Ecto neural progenitor cell (in vitro differentiated cells): ENCODE measurements at places on chromosomes 13 and 19.

- no peak for DNase-seq
These were observed 6.9 kb downstream of the MYPOP start for GRCh38 chr19:45895519-45895972.

GRCh38 chr13:92677571-92677970 lies 549.0 kb upstream of the GPC6 start:
- no peak for DNase-seq

DNA sequence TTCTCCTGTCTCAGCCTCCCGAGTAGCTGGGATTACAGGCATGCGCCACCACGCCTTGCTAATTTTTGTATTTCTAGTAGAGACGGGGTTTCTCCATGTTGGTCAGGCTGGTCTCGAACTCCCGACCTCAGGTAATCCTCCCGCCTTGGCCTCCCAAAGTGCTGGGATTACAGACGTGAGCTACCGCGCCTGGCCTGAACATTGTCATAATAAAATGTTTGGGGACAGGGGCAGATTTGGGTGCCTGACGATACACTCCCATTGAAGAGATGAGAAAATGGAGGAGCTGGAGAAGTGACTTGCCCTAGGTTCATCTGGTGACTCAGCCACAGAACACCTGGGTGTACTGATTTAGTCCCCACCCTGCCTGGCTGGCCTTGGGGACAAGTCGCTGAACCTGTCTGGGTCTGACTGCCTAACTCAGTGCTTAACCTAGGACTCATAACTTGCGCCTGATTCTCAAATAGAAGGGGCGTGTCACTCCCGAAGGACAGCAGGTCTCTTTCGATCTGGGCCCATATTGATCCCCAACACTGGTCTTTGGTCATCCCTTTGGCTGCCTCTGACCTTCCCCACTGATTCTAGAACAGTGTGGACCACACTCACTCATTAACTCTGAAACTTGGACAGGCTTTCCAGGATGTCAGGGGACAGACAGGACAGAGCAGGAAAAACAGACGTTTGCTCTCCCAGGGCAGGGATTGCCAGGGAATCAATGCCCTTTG lies 7.6 kb upstream of the BICRA start:
- no peak for DNase-seq

- no peak for DNase-seq
These were observed 55.8 kb downstream of the PEPD start for GRCh38 chr19:33465834-33466233.

DNA sequence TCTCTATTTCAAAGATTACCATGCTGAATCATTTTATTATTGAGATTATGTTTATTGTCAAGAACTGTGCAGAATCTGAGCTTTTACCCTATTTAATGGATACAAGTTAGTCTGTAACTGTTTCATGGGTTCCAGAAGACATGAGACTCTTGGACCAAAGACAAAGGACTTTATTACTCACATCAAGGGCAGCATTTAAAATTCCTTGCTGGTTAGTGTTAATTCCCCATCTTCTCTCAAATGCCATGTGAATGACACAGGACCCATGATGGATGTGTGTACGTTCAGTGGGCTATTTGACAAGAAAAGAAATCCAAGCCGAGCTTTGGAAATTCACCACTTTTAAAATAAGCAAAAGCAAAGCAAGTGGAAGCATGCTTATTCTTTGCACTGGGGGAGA lies 139.9 kb downstream of the PCDH20 start:
- no peak for DNase-seq

DNA sequence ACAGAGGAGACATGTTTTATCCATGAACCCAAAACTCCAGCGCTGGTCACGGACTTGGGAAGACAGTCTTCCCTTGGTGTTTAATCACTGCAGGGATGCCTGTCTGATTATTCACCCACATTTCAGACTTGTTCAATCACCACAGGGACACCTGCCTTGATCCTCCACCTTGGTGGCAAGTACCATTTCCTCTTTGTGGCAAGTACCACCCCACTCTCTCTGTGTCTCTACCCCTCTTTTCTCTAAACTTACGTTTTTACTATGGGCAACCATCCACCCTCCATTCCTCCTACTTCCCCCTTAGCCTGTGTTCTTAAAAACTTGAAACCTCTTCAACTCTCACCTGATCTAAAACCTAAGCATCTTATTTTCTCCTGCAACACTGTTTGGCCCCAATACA lies 16.8 kb downstream of the ZNF83 start:
- DNase-seq = no peak
